HS-5 (cell line): ENCODE measurements at places on chromosomes 4 and X.

DNA sequence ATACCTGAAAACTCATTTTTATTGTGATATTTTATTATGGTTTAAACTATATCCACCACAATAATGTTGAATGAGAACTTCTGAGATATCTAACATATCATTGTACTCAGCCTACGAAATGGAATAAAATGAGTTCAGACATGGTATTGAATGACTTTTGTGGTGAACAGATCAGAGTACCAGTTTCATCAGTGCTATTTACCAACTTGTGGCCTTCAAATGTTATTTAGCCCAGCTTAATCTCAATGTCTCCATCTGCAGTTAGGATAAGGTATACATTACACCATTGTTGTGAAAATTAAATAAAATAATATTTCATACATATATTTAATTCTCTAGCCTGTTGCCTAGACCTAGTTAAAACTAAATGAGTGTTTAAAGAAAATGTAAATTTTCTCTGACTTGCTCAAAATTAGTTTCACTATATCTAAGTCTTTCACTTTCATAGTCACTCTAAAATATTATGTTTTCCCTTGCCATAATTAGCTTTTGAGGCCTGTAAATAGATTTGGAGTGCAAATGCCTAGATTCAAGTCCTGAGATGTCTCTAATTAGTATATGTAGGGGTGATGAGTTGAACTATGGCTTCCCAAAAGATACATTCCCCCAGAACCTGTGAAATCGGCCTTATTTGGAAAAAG is 594.2 kb downstream of the STPG2 start:
- DNase-seq, result no peak

GRCh38 chr4:153523941-153524386 is 57.8 kb downstream of the TMEM131L start:
- no peak for DNase-seq

DNA sequence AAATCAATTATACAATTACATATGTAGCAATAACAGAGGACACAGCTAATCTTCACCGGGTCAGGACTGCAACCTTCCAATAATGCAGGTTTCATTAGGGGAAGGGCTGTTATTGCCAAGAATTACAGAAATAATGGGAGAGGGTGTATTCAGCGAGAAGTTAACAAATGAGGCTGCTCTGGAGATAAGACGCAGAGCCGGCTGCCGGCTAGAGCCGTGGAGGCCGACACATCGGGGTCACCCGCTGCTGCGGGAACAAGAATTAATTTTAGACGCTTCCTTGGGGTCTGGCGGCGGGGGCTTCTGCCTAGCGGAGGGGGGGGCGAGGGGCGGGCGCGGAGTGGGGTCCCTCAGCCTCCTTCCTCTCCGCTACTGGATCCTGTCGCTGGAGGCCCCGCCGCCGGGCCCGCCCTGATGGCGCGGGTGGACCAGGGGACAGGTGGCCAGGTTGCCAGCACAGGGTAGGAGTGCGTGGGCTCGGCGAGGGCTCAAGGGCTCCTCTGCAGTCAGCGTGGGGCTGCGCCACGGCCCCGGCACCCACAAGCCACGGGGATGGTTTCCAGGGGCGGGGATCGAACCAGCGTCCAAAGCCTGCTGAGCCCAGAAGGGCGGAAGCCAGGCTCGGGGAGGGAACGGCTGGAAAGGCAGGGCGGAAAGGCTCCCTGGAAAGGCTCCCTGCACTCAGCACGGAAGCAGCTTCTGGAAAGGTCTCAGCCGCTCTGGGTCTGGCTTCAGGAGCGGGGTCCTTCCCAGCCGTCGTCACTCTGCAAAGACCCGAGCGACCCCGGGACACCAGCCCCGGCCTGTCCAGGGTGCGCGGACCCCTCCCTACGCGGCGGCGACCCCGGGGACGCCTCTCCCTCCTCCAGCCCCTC is 113.8 kb upstream of the NKX1-1 start:
- no peak for DNase-seq

- no peak for DNase-seq
Measured at GRCh38 chrX:138519296-138519695, 192.2 kb downstream of the FGF13 start.

- DNase-seq, result no peak
Measured at GRCh38 chrX:46777971-46778810, 19.3 kb upstream of the SLC9A7 start.

GRCh38 chrX:8919801-8920200 is 114.1 kb downstream of the FAM9B start:
- DNase-seq, result no peak

DNA sequence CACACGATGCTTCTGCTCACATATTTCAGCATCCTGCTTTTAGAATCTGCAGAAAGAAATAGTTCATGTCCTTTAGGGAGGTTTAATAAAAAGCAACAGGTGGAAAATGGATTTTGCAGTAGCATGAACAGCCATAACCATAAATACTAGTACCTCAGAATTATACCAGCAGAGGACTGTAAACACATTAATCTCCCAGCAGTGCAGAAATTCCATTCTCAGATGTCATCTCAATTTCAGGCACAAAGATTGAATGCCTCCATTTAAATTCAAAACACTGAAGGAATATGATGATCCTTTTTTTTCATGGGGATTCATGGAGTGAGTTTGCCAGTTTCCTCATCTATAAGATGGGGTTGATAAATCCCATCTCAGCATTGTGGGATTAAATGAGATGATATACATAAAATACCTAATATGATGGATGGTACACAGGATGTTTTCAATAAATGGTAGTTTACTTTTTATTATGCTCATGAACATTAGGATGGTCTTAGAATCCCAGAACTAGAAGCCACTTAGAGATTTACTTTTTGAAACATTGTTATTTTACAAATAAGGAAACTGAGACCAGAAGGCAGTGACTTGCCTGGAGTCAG is 566 bp upstream of the LIMCH1 start:
- no peak for DNase-seq

GRCh38 chrX:15203694-15204093 is 66.2 kb downstream of the ASB9 start:
- DNase-seq, result no peak

- no peak for DNase-seq
Measured at GRCh38 chrX:124293810-124294209, 38.6 kb upstream of the TEX13D start.

DNA sequence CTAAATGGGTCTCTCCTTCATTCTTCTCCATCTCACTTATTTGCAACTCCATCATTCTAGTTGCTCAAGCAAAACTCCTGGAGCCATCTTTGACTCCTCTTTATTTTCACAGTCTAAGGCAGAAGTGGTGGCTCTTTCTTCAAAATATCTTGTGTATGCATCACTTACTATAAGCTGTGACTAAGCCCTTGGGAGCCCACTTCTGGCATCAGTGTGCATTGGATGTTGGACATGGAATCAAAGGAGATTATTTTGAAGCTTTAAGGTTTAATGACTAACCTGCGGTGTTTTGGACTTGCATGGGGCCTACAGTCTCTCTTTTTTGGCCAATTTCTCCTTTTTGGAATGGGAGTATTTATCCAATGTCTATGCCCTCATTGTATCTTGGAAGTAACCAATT is 276.8 kb downstream of the SPOCK3 start:
- DNase-seq, result no peak

GRCh38 chrX:132119283-132119682 is 8.5 kb downstream of the FRMD7 start:
- no peak for DNase-seq

DNA sequence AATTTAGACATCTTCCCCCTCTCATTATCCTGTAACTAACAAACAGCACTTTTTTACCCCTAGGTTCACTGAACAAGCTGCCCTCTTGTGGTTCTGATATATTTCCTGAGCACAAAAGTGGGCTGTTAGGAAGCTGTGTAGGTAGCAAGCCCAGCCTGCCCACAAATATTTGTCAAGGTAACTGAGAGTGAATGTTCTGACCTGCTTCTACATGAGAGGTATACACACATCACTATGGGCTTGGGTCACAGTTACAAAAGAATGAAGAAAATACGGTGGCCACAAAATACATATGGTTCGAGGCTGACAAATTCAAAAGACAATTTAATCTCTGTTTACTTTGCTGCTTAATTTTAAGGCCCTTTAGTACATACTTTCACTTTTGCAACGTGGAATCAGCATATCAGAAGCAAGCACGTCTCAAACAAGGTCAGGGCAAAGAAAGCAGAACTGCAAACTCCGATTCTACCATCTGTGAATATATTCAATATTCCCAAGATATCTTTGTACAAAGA is 78.7 kb downstream of the RBM47 start:
- no peak for DNase-seq

GRCh38 chrX:136325377-136325776 is 24.6 kb downstream of the ADGRG4 start:
- DNase-seq, result no peak

DNA sequence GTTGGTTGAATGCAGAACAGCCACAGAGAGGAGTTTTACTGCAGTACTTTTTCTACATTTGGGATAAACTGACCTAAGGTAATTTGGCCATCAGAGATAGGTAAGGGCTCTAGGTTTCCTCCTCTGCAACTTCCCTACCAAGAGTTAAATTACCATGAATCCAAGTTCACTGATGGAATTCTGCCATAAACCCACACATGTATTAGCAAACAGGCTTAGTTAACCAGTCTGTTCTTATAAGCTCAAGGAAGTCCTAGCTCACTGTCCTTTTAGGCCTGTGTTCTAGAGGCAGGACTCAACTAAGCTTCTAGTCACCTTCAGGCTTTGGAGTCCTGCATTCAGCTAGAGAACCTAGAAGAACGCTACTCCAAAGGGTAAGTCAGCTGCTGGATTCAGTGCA is 4.0 kb downstream of the FAM114A1 start:
- DNase-seq, result no peak

DNA sequence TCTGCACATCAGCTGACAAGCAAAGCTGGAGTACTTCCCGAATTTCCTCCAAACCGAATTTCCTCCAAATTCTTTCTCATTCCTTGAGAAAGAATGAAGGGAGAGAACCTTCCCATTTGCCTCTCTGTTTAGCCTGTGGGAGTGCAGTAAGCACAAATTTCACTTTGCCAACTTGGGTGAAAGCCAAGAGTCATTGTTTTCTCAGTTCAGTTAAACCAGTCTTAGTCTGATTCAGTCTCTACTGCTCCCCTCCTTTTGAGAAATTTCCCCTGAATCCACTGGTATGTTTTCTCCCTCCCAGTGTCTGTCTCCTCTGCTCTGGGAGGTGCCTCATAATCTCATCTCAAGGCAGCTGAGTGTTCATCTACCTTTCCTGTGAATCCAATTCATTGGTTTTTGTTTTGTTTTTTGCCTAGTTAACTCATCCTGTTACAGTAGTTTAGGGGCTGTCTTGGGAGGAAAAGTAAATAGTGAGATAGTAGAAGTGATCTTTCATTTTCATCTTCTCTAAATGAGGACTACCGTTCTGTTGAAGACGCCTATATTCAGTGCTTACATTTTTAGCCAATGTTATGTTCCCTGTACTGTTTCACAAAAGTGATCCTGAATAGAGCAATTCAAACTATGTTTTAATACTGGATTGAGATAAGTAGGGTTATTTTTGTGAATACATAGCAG is 49.0 kb downstream of the SYTL5 start:
- DNase-seq, result no peak

DNA sequence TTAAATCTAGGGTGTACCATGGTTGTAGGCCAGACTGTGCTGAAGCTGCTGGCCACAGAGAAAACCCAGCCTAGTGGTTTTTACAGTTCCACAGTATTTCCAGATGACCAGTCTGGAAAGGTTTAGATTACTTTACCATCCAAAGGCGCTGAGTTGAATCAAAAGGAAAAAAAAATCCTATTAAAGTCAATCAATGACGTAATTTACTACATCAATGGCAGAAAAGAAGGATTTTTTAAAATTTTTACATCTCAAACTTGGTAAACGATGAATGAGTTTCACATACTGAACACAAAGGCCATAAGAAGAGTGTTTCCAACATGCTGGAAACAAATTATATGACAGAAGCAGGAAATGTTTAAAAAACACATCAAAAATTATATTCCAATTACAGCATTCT is 130.6 kb upstream of the ETNPPL start:
- DNase-seq, result no peak

DNA sequence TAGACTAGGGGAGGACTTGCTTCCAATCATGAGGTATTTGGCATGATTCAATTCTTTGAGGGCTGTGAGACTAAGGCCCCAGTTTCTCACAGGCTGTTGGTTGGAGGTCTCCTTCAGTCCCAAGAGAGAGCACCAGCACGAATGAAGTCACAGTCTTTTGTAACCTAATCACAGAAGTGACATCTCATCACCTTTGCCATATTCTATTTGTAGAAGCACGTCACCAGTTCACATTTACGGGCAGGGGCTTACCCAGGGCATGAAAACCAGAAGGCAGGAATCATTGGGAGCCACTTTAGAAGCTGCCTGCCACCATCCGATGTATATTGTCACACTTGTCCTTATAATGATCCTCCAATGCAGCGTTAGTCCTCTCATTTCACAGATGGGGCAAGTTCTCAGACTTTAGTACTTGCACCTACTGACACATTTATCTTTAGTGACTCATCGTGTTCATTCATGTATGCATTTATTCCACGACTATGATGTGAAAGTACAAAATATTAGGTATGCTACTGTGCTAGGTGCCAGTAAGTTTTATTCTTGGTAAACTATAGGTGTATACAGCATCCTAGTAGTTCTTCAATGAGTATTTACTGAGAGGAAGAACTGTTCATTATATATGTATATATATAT is 163.8 kb upstream of the PGRMC2 start:
- DNase-seq, result no peak

DNA sequence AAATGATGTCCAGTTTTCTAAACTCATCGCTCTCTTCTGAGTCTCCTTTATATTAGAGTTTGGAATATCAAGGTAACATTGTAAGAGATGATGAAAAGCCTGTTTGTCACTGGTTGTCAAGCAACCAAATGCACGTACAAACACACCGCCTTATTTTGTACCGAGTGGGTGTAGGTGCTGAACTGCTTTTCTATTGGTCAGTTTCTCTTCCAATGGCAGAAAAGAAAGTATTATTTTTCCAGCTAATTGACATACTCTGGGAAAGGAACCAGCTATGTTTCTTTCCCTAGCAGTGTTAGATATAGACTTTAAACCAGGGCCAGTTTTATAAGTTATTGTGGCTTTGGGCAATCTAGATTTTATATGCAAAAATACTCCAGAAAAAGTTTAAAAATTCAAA is 6.6 kb upstream of the PPM1K start:
- DNase-seq, result no peak

- DNase-seq, result no peak
Measured at GRCh38 chrX:3371163-3371562, 24.7 kb upstream of the MXRA5 start.

- DNase-seq, result no peak
Measured at GRCh38 chrX:118973389-118974087, 880 bp upstream of the LONRF3 start.

DNA sequence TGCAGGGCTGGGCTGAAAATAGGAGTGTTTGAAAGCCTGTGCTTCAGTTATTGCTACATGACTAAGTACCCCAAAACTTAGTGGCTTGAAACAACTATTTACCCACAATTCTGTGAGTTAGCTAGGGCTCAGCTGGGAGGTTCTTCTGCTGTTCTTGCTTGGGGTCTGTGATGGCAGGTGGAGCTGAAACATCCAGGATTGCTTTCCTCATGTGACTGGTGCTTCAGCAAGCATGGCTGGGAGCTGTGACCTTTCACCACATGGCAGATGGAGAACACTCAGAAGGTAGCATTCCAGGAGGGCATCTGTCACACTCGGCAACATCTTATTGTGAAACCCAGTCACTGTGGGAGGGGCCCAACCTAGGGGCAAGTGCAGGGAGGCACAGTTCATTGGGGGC is 57.0 kb upstream of the TBC1D14 start:
- DNase-seq, result no peak

- DNase-seq, result no peak
Measured at GRCh38 chr4:76683144-76683543, 214.8 kb downstream of the SOWAHB start.

GRCh38 chrX:66098162-66098561 is 58.3 kb upstream of the VSIG4 start:
- no peak for DNase-seq
